ENCODE measurements at places on chromosomes 6 and 20.

- no peak for DNase-seq
- no peak overlapping the region for H3K27ac ChIP-seq
- no peaks in the 10 kb centered on the region for H3K4me1 ChIP-seq
- H3K4me3 ChIP-seq = no peak overlapping the region
- no peaks in the 10 kb centered on the region for H3K27me3 ChIP-seq
Observed at GRCh38 chr6:156107624-156108101, 652.0 kb upstream of the NOX3 start.

DNA sequence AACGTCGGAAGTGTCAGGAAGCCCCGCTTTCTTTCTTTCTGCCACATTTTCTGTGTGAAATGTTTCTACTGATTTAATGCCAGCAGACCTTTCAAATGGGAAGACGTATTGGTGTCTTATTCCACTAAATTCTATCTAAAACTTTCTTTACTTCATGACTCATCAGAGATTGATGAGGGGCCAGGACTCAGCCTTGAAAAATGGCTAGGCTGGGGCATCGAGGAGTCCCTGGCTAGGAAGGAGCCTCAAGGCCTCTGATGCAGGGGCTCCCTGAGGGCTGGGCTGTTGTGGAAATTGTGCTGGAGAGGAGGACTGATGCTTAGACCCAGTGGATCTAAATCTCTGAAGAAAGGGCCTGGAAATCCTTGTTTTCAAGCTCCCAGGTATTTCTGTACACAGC, 192.8 kb upstream of the PDE10A start:
- no peak overlapping the region for H3K4me3 ChIP-seq
- DNase-seq = no peak
- H3K27ac ChIP-seq = no peak overlapping the region

DNA sequence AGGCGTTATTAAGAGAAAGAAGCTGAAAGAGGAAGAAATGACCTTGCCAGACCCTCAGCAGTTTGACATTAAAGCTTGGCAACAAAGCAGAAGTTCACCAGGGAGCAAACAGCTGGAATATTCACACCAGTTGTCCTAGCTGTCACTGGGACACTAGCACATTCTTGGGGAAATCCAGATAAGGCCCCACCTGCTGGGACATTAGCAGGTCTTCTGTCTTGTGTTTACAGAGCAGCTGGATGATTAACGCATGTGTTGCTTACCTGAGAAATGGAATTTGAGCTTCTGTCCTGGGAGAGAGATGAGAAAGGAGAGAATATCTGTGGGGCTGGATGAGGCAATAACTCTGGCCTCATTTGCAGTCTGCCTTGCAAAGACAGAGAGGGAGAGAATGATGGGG, 137.6 kb upstream of the RIN2 start:
- H3K4me1 ChIP-seq = no peaks in the 10 kb centered on the region
- no peaks in the 10 kb centered on the region for H3K36me3 ChIP-seq
- no peak for DNase-seq
- H3K4me3 ChIP-seq = no peak overlapping the region

DNA sequence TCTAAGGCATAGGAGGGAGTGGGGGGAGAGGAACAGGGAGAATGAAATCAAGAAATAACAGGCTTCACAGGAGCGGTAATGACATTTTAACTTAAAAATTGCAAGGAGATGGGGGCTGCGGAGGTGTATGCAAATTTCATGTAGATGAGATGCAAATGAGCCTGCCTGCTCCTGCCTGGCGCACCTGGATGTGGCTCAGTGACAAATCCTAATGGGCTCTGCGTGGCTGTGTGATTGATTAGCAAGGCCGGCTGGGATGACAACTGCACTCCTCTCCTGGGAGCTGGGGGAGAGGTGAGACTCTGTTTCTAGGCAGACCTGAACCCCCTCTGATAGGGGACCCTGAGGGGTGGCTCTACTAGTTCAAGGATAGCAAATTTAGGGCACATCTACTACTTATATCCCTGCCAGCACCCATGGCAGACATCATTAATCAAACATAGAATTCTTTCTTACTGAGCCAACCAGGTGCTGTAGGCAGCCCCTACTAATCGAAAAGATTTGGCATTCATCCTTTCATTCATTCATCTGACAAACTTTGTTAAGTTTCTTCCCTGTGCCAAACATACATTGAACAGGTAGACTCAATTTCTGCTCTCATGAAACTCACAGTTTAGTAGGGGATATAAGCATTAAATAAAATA, 38.4 kb upstream of the TGM2 start:
- peak overlapping the region; percentile 6 for H3K27ac ChIP-seq
- no peaks in the 10 kb centered on the region for H3K27me3 ChIP-seq
- no peaks in the 10 kb centered on the region for H3K36me3 ChIP-seq
- H3K4me3 ChIP-seq = no peak overlapping the region
- peak; percentile 8 for DNase-seq

- H3K27ac ChIP-seq = no peak overlapping the region
- no peaks in the 10 kb centered on the region for H3K4me1 ChIP-seq
- no peaks in the 10 kb centered on the region for H3K36me3 ChIP-seq
- no peak for DNase-seq
- no peak overlapping the region for H3K4me3 ChIP-seq
Observed at GRCh38 chr6:55841341-55841740, 34.0 kb downstream of the BMP5 start.

All from tibial artery (tissue), 4 donors.